ENCODE measurements at places on chromosomes 2 and 18.

GRCh38 chr18:28091197-28091596, 85.7 kb downstream of the CDH2 start:
- no peak overlapping the region for H3K27ac ChIP-seq
- H3K4me1 ChIP-seq: no peaks in the 10 kb centered on the region
- H3K27me3 ChIP-seq: no peaks in the 10 kb centered on the region
- no peak for DNase-seq
- H3K36me3 ChIP-seq: no peaks in the 10 kb centered on the region

DNA sequence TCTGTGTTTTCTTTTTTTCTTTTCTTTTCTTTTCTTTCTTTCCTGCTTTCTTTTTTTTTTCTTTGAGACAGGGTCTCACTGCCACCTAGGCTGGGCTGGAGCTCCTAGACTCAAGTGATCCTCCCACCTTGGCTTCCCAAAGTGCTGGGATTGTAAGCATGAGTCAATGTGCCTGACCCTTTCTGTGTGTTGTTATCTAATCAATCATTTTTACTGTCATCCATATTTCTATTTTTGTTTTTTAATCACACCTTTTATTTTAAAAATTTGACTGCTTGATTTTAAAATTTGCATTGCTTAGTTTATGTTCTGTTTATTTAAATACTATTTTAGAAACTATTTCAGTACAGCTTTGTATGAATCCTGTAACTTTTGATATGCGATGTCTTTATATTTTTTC, 19.2 kb downstream of the LCLAT1 start:
- no peaks in the 10 kb centered on the region for H3K36me3 ChIP-seq
- H3K27me3 ChIP-seq: no peaks in the 10 kb centered on the region
- H3K4me1 ChIP-seq: no peaks in the 10 kb centered on the region
- H3K27ac ChIP-seq: no peak overlapping the region

- H3K36me3 ChIP-seq: no peaks in the 10 kb centered on the region
- no peak overlapping the region for H3K27ac ChIP-seq
- H3K4me3 ChIP-seq: no peak overlapping the region
- no peaks in the 10 kb centered on the region for H3K4me1 ChIP-seq
- H3K27me3 ChIP-seq: no peaks in the 10 kb centered on the region
- no peak for DNase-seq
Observed at GRCh38 chr2:163649080-163649479, 86.7 kb downstream of the FIGN start.

DNA sequence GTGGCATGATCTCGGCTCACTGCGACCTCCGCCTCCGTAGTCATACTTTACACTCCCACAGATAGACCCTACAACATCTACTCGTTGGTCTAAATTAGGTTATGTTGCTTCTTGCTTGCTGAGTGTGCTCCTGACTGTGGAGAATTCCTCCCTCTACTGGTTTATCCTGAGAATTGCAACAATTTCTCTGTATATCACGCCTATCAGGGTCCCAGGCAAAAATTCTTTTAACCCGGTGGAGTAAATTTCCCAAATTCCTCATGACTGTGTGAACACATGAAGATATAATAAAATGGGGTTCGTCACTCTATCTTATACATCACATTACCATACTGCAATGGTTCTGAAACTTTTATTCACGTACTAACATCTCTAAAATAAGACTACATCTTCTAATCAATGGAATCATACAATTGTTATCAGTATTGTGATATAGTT, 156.7 kb downstream of the EVA1A start:
- H3K36me3 ChIP-seq: no peaks in the 10 kb centered on the region
- peaks cover 2% of the 10 kb centered on the region for H3K27me3 ChIP-seq
- no peaks in the 10 kb centered on the region for H3K4me1 ChIP-seq
- DNase-seq: peak; percentile 66
- no peak overlapping the region for H3K27ac ChIP-seq

- H3K4me3 ChIP-seq: no peak overlapping the region
- no peaks in the 10 kb centered on the region for H3K4me1 ChIP-seq
- H3K36me3 ChIP-seq: no peaks in the 10 kb centered on the region
- no peak for DNase-seq
- H3K27me3 ChIP-seq: no peaks in the 10 kb centered on the region
- H3K27ac ChIP-seq: no peak overlapping the region
Observed at GRCh38 chr2:79665091-79665490, 152.2 kb downstream of the CTNNA2 start.

DNA sequence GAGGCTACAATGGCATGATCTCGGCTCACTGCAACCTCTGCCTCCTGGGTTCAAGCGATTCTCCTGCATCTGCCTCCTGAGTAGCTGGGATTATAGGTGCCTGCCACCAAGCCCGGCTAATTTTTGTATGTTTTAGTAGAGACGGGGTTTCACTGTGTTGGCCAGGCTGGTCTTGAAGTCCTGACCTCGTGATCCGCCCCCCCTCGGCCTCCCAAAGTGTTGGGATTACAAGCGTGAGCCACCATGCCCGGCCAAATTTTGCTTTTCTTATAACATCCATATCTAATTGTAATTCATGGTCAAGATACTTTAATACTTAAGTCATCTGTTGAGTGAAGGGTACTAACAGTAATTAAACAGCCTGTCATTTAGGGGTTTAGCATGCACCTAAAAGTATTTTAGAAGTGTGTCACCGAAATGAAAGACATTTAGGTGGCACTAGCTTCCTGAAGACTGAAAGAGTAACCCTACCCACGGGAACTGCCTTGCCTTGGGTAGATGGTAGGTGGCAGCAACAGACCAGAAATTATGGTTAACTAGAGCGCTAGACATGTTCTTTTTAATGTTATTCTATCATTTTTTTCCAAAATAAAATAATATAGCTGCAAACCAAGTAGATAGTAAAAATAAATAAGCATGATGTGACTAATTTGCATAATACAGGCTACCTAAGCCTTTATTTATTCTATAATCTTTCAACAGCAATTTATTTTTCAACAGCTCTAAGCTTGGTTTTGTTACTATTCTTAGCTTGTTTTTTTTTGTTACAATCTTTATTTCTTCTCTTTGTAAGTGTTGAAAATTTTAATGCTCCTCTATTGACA, 8.6 kb upstream of the ACYP2 start:
- no peaks in the 10 kb centered on the region for H3K36me3 ChIP-seq
- no peak overlapping the region for H3K27ac ChIP-seq
- no peaks in the 10 kb centered on the region for H3K27me3 ChIP-seq

DNA sequence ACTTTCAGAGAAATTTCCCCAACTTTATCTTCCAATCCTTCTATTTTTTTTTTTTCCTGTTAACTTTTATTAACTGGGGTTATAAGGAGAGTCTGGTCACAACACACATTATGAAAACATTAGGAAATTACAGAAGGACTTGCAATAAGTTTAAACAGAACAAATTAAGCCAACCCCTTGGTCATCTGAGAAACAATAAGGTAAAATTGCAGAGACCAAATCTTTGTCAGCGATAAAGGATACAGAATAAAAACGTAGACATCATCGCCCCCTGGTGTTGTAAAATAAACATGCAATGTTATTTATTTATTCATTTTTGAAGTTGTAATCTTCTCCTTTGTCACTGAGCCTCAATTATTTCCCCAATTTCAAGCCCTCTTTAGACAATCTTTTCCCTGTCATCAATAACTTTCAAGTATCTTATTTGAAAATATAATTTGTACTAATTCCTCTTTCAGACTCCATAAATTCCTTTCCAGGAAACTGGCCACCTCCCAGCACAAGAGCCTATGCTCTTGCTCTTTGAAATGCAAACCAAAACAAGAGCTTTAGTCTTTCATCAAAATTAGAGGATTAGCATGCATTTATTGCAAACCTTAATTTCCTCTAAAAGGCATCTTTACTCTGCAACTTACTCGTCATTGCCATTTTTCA, 19.5 kb downstream of the G6PC2 start:
- DNase-seq: peak; percentile 48
- H3K36me3 ChIP-seq: no peaks in the 10 kb centered on the region
- no peak overlapping the region for H3K27ac ChIP-seq
- no peak overlapping the region for H3K4me3 ChIP-seq

DNA sequence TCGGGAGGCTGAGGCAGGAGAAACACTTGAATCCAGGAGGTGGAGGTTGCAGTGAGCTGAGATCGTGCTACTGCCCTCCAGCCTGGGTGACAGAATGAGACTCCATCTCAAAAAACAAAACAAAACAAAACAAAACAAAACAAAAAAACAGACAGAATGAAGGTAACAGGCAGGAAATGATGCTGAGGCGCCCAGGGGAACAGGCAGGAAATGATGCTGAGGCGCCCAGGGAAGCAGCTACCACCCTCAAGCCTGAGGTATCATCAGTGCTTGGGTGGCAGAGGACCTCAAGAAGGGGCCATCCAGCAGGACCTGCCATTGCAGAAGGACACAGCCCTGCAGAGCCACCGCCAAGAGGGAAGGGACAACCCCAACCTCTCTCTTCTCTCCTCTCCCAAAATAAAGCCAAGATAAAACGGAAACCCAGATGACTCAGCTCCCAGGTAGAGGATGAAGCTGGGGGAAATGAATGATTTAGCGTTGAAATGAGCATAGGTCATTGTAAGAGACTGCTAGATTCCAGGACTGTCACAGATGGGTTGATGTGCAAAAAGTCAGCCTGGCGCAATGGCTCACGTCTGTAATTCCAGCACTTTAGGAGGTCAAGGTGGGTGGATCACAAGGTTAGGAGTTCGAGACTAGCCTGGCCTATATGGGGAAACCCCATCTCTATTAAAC, 19.3 kb downstream of the SOWAHC start:
- DNase-seq: no peak
- no peaks in the 10 kb centered on the region for H3K4me1 ChIP-seq
- no peaks in the 10 kb centered on the region for H3K27me3 ChIP-seq
- H3K4me3 ChIP-seq: no peak overlapping the region

- no peaks in the 10 kb centered on the region for H3K36me3 ChIP-seq
- H3K4me1 ChIP-seq: peaks cover 20% of the 10 kb centered on the region
- H3K27me3 ChIP-seq: no peaks in the 10 kb centered on the region
- DNase-seq: peak; percentile 44
- H3K4me3 ChIP-seq: no peak overlapping the region
Observed at GRCh38 chr2:11692966-11693521, 23.0 kb upstream of the NTSR2 start.

DNA sequence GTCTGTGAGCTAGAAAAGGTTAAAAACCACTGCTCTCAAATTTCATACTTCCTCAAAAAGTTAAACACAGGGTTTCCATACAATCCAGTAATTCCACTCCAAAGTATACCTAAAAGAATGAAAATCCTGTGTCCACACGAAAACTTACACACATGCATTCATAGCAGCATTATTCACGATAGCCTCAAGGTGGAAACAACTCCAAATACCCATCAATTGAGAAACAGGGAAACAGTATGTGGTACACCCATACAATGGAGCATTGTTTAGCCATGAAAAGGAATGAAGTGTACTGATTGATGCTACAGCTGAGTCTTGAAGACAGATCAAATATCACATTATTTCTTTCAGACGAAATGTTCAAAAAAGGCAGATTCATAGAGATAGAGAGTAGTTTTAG, 36.7 kb downstream of the UXS1 start:
- H3K27me3 ChIP-seq: no peaks in the 10 kb centered on the region
- H3K27ac ChIP-seq: no peak overlapping the region
- peaks cover 3% of the 10 kb centered on the region for H3K4me1 ChIP-seq
- no peak for DNase-seq

GRCh38 chr2:12935222-12935621, 218.5 kb downstream of the TRIB2 start:
- peak; percentile 29 for DNase-seq
- no peaks in the 10 kb centered on the region for H3K27me3 ChIP-seq
- no peak overlapping the region for H3K4me3 ChIP-seq
- no peak overlapping the region for H3K27ac ChIP-seq

GRCh38 chr2:146227152-146228019, 1617.4 kb upstream of the ACVR2A start:
- no peak overlapping the region for H3K4me3 ChIP-seq
- H3K36me3 ChIP-seq: no peaks in the 10 kb centered on the region
- DNase-seq: no peak
- H3K4me1 ChIP-seq: no peaks in the 10 kb centered on the region
- no peak overlapping the region for H3K27ac ChIP-seq
- no peaks in the 10 kb centered on the region for H3K27me3 ChIP-seq

- DNase-seq: no peak
- H3K4me1 ChIP-seq: no peaks in the 10 kb centered on the region
- no peaks in the 10 kb centered on the region for H3K36me3 ChIP-seq
Observed at GRCh38 chr18:23493654-23494053, 9.7 kb upstream of the RMC1 start.

- no peak overlapping the region for H3K27ac ChIP-seq
- no peaks in the 10 kb centered on the region for H3K36me3 ChIP-seq
- H3K4me3 ChIP-seq: no peak overlapping the region
- no peaks in the 10 kb centered on the region for H3K27me3 ChIP-seq
Observed at GRCh38 chr2:71513096-71513495, 59.7 kb downstream of the DYSF start.

DNA sequence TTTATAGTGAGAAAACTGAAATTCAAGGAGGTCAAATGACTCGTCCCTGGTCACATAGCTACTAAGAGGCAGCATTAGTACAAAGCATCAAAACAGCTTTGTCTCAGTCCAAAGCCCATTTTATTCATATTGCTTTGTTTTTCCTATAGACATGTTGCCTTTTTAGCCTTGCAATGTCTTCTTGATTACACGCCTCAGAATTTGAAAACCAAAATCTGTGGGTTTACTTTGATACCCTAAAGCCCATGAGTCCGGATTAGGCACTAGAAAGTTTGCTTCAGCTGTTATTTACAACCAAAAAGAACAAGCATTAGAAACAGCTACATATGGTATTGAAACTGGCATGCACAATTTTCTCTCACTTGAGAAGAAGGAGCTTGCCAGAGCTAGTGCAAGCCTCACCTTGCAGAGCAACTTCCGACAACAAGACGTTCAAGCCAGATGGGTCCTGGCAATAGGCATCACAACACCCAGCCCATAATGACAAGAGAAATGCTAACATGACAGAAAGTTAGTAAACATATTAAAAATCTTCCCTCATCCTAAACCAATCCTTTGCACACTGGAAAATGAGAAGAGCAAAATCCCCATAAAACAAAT, 276.8 kb downstream of the RIT2 start:
- H3K27me3 ChIP-seq: no peaks in the 10 kb centered on the region
- H3K36me3 ChIP-seq: no peaks in the 10 kb centered on the region
- no peak overlapping the region for H3K4me3 ChIP-seq
- H3K27ac ChIP-seq: no peak overlapping the region
- DNase-seq: no peak

DNA sequence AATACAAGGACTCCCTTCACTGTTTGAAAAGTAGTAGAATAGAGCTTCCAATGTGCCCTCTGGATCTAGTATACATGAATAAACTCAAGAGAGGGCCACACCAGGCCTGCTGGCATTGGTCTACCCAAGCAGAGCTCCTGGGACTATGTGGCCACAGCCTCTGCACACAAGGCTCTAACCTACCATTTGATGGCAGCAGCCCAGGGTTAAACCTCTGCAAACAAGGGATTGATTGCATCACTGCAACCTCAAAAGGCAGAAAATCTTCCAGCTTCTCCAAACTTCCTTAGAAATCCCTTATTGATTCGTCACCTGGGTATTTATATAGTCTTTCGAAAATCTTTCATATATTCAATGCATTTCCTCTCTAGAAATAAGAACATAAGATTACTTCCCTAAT, 147.6 kb upstream of the SETBP1 start:
- no peaks in the 10 kb centered on the region for H3K27me3 ChIP-seq
- H3K4me3 ChIP-seq: no peak overlapping the region
- no peaks in the 10 kb centered on the region for H3K36me3 ChIP-seq
- no peak overlapping the region for H3K27ac ChIP-seq
- H3K4me1 ChIP-seq: no peaks in the 10 kb centered on the region
- no peak for DNase-seq

Data from fibroblast of lung (primary cell).